Panc1 (cell line): ENCODE measurements at places on chromosomes 1 and 21. TPM values are rescaled to one million over a fixed set of nuclear protein-coding genes. Genes with fewer than 3 reads are reported as not detected.

MRPL24 gene
- total RNA-seq: 80.4 TPM

CEP85 gene
- 51.8 TPM for total RNA-seq

KLF17 gene
- total RNA-seq: not detected

EXO5 gene
- total RNA-seq: 17.9 TPM

SH3BGR gene
- 1.7 TPM for total RNA-seq

CLIC6 gene
- total RNA-seq: 0.05 TPM

OR2AK2 gene
- not detected for total RNA-seq

TNNT2 gene
- total RNA-seq: not detected

C1orf50 gene
- total RNA-seq: 5.8 TPM

NTMT2 gene
- total RNA-seq: not detected

VCAM1 gene
- 0.08 TPM for total RNA-seq

CADM3 gene
- total RNA-seq: 0.28 TPM

NTNG1 gene
- 0.13 TPM for total RNA-seq

LCE2C gene
- total RNA-seq: not detected

GBP7 gene
- not detected for total RNA-seq

FMO5 gene
- 0.57 TPM for total RNA-seq
